ENCODE measurements at places on chromosomes 13 and 19.
A peak's percentile ranks its signal among the peaks of the same experiment; 100 is the strongest.

- no peak for DNase-seq
These were observed 266.3 kb downstream of the PCDH20 start for GRCh38 chr13:61149331-61149730.

DNA sequence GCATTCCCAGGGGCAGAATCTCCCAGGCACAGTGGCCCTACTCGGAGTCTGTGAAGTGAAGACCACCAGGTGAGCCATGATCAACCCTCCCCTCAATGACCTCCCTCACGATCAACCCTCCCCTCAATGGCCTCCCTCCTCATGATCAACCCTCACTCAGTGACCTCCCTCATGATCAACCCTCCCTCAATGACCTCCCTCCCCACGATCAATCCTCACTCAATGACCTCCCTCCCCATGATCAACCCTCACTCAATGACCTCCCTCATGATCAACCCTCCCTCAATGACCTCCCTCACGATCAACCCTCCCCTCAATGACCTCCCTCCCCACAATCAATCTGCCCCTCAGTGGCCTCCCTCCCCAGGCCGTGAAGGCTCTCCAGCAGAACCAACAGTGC is 32.1 kb downstream of the SBNO2 start:
- DNase-seq = no peak

DNA sequence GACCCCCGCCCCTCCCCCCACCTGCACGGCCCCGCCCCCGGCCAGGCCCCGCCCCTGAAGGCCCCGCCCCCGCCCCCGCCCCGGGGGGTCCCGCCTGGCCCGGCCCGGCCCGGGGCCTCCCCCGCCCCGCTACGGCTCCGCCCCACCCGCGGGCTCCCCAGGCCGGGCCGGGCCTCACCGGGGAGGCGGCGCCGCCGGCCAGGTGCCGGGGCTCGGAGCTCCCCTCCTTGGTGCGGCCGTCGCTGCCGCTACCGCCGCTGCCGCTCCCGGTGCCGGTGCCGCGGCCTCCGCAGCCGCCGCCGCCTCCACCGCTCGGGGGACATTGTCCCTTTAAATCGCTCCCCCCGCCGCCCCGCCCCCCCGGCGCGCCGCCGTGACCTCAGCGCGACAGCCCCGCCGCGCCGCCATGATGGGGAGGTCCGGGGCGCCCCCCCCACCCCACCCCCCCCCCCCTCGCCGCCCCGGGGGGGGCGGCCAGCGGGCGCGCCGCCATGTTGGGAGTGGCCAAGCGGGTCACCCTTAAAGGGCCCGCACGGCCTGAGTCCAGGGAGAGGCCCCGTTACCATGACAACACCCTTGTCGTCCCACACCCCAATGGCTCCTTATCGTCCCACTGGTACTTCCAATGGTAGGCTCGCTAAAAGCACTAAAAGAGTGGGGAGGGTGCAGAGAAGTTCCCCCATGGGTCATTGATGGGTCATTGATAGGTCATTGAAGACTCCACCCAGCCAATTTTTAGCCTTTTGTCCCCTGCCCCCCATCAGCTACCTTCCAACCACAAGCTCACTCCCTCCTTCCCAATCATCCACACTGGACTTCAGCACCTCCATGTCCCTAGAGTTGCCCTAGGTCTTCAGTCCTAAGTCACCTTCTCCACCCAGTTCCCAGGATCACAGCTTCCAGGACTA is at the start of gene WIZ:
WIZ (minus strand) TSS at position 337 of the 908 bp plus-strand sequence. CDS start 1,649 bp downstream, outside the sequence.
- DNase-seq = peak; percentile 47

- no peak for DNase-seq
These were observed 1158.0 kb downstream of the EFNB2 start for GRCh38 chr13:105377452-105377851.

DNA sequence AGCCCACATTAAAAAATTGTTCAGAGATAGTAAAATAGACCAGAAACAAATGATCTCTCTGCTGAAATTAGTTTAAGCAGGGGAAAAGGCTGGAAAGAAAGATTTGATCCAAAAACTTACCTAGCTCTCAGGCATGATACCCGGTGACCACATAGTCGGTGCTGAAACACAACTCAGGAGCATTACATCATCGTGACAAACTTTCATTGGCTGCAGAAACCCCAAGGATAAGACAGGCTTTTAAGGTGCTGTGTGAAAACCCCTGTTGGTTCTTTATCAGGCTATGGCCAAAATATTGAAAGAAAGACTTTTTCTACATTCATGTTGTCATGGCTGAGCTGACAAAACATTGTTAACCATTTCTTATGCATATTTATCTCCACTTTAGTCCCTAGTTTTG is 171.7 kb upstream of the KLF12 start:
- DNase-seq = no peak
